ENCODE measurements at places on chromosomes 7 and 10. TPM values are rescaled to one million over a fixed set of nuclear protein-coding genes. Genes with fewer than 3 reads are reported as not detected.

DNA sequence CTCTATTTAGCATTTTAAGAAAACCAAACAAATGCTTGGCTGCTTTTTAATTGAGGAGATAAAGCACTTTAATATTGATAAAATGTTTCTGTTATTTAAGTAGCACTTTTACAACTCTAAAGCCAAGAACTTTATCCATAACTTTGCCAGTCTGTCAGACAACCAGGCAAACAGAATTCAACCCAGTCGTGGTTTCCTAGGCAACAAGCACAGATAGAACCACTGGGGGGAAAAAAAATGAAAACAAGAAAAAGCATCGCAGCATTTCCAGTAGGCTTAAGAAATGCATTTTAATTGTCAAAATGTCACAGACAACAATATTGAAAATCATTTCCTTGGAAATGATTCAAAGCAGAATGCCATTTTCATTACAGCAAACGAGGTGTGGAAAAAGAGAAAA is 323.4 kb downstream of the PARD3 start:
- H3K36me3 ChIP-seq, result no peaks in the 10 kb centered on the region
- no peak overlapping the region for H3K27ac ChIP-seq
- no peaks in the 10 kb centered on the region for H3K4me1 ChIP-seq
- DNase-seq, result no peak

GRCh38 chr10:24153537-24153936 is 55.4 kb upstream of the KIAA1217 start:
- H3K27me3 ChIP-seq, result no peaks in the 10 kb centered on the region
- H3K36me3 ChIP-seq, result no peaks in the 10 kb centered on the region
- no peak for DNase-seq

DNA sequence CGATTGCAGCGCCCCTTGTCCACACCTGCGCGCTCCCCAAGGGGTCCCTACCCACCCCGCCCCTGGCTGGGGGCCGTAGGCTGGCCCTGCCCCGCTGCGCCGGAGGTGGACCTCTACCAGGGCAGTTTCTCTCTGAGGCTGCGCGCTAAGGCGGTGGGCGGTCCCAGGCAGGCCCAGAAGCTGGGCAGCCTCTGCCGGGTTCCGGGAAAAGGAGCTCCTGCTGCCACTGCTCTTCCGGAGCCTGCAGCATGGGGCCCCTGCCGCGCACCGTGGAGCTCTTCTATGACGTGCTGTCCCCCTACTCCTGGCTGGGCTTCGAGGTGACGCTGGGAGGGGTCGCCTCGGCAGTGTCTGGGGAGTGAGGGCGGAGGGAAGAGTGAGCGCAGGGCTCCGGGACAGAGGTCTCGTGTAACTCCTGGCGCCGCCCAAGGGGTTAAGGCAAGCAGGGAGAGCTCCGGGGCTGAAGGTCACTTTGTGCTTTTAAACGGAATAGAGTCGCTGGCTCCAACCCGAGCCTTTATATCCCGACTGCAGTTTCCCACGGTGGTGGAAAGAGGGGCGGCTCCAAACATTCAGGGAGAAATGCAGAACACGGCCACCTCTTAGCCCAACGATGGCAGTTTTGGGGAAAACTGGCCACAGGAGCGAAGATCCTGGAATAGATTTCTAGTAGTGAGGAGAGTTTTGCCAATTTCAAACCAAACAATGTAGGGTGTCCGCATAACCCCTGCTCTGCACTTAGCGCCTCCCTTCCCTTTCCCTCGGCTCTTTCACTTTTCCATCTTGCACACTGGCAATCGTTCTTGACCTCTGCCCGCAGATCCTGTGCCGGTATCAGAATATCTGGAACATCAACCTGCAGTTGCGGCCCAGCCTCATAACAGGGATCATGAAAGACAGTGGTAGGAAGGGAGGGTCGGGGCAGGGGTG is at the start of gene GSTK1:
TSS of gene GSTK1 (plus strand) at position 176 of the 930 bp plus-strand sequence. CDS start at position 249, 73 bp downstream.
- no peaks in the 10 kb centered on the region for H3K27me3 ChIP-seq
- H3K27ac ChIP-seq, result peak within 1 kb of the TSS; percentile 87
- peak within 1 kb of the TSS; percentile 67 for H3K4me3 ChIP-seq
- H3K4me1 ChIP-seq, result peaks cover 8% of the 10 kb centered on the region
- DNase-seq, result peak; percentile 82

GRCh38 chr10:77188521-77188920 is 449.1 kb downstream of the KCNMA1 start:
- no peaks in the 10 kb centered on the region for H3K36me3 ChIP-seq
- H3K27ac ChIP-seq, result no peak overlapping the region

DNA sequence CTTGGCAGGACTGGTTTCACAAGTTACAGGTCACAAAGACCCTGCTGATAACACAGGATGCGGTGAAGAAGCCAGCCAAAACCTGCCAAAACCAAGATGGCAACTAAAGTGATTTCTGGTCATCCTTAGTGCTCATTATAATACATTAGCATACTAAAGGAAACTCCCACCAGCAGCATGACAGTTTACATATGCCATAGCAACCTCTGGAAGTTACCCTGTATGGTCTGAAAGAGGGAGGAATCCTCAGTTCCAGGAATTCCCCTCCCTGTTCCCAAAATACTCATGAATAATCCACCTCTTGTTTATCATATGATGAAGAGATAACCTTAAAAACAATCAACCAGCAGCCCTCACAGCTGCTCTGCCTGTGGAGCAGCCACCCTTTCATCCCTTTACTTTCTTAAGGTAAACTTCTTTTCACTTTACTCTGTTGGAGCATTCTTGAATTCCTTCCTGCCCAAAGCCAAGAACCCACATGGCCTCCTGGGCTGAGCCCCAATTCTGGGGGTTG is 21.9 kb downstream of the DPY19L1 start:
- no peaks in the 10 kb centered on the region for H3K36me3 ChIP-seq
- DNase-seq, result no peak
- H3K27me3 ChIP-seq, result no peaks in the 10 kb centered on the region
- H3K27ac ChIP-seq, result no peak overlapping the region
- H3K4me1 ChIP-seq, result no peaks in the 10 kb centered on the region

GRCh38 chr7:50921114-50921813 is 138.6 kb upstream of the GRB10 start:
- no peaks in the 10 kb centered on the region for H3K27me3 ChIP-seq
- H3K4me1 ChIP-seq, result no peaks in the 10 kb centered on the region
- DNase-seq, result no peak
- H3K4me3 ChIP-seq, result no peak overlapping the region

GRCh38 chr10:97673736-97674525 is 13.1 kb downstream of the AVPI1 start:
- no peaks in the 10 kb centered on the region for H3K27me3 ChIP-seq
- no peaks in the 10 kb centered on the region for H3K4me1 ChIP-seq
- DNase-seq, result no peak
- no peak overlapping the region for H3K27ac ChIP-seq
- H3K4me3 ChIP-seq, result no peak overlapping the region

- DNase-seq, result no peak
- peak overlapping the region; percentile 77 for H3K4me3 ChIP-seq
- H3K27me3 ChIP-seq, result no peaks in the 10 kb centered on the region
- no peaks in the 10 kb centered on the region for H3K36me3 ChIP-seq
Observed at GRCh38 chr10:104336821-104337467, 1.3 kb downstream of the ITPRIP start.

DNA sequence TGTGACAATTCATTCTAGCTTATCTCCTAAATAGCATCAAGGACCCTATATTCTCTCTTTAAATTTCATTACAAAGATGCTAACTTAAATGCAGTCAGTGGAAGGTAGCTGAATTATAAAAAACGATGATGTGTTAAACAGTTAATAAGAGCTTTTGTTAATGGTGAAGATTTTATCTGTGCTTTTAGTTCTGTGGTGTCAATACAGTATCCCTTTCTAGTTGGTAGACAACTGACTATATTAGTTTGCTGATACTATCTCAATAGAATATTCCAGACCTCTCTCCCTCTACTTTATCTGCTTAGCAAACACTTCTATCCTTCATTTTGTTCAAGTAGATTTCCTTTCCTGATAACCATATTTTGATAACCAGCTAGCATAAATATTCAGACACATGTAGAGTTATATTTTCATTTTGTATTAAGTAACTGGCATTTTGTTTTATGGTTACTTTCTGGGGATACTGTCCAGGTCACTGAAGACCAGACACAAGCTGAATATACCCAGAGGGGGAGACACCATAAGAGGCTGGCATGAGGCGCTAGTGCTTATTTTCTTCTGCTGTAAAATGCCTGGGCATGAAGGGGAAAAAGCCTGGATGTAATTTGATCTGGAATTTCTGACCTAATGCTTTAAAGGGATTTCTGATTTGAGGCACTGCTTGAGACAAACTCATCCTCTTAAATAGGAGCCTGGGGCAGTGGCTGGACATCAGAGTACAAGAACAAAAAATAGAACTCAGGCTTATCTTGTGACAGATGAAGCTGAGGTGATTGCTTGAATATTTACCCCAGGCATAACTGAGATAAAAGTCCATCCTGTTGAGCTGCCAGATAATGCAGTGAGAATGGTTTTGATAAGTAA is 197.5 kb downstream of the MALRD1 start:
- no peak overlapping the region for H3K4me3 ChIP-seq
- no peaks in the 10 kb centered on the region for H3K36me3 ChIP-seq
- no peaks in the 10 kb centered on the region for H3K4me1 ChIP-seq
- DNase-seq, result no peak
- H3K27ac ChIP-seq, result no peak overlapping the region
- H3K27me3 ChIP-seq, result no peaks in the 10 kb centered on the region

- H3K4me1 ChIP-seq, result no peaks in the 10 kb centered on the region
- H3K4me3 ChIP-seq, result no peak overlapping the region
- no peaks in the 10 kb centered on the region for H3K36me3 ChIP-seq
- H3K27me3 ChIP-seq, result no peaks in the 10 kb centered on the region
- DNase-seq, result no peak
- H3K27ac ChIP-seq, result no peak overlapping the region
Observed at GRCh38 chr7:70076325-70076724, 478.1 kb downstream of the AUTS2 start.

DNA sequence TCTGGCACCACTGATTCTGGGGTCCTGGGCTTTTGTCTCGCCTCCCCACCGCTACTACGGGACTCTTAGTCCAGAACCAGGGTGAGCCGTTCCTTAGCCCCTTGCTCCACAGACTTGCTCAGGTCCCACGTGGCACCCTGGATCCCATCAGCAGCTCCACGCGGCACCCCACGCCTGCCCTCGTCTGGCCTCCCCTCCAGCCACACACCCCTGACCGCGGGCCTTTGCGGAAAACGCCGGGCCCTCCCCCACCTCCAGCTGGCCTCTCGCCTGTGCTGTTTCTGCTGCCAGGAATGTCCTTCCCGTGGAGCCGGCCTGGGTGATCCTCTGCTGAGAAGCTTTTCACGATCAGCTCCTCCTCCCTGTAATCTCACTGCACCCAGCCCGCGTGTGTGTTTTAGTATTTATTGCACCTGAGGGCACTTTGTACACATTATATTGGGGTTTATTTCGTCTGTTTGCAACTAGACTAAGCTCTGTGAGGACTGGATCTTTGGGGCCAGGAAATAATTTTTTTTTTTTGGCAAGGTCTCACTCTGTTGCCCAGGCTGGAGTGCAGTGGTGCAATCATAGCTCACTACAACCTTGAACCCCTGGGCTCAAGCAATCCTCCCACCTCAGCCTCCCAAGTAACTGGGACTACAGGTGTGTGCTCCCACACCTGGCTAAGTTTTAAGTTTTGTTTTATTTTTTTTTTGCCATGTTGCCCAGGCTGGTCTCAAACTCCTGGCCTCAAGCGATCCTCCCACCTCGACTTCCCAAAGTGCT is 10.5 kb upstream of the TTYH3 start:
- H3K4me1 ChIP-seq, result no peaks in the 10 kb centered on the region
- DNase-seq, result no peak
- no peaks in the 10 kb centered on the region for H3K27me3 ChIP-seq
- no peak overlapping the region for H3K4me3 ChIP-seq
- no peak overlapping the region for H3K27ac ChIP-seq

- no peak for DNase-seq
- no peak overlapping the region for H3K27ac ChIP-seq
- no peaks in the 10 kb centered on the region for H3K36me3 ChIP-seq
- H3K4me3 ChIP-seq, result no peak overlapping the region
- no peaks in the 10 kb centered on the region for H3K4me1 ChIP-seq
Observed at GRCh38 chr7:151503902-151504714, 15.6 kb downstream of the RHEB start.

GRCh38 chr10:84820120-84820519 is 491.7 kb downstream of the CCSER2 start:
- no peak overlapping the region for H3K27ac ChIP-seq
- no peaks in the 10 kb centered on the region for H3K36me3 ChIP-seq
- DNase-seq, result no peak
- H3K4me3 ChIP-seq, result no peak overlapping the region

GRCh38 chr10:78961760-78962159 is 107.0 kb upstream of the ZMIZ1 start:
- DNase-seq, result no peak
- H3K4me1 ChIP-seq, result peaks cover 13% of the 10 kb centered on the region
- no peaks in the 10 kb centered on the region for H3K27me3 ChIP-seq

GRCh38 chr10:44749151-44749550 is 162.0 kb upstream of the TMEM72 start:
- no peak for DNase-seq
- no peaks in the 10 kb centered on the region for H3K4me1 ChIP-seq
- H3K36me3 ChIP-seq, result no peaks in the 10 kb centered on the region

DNA sequence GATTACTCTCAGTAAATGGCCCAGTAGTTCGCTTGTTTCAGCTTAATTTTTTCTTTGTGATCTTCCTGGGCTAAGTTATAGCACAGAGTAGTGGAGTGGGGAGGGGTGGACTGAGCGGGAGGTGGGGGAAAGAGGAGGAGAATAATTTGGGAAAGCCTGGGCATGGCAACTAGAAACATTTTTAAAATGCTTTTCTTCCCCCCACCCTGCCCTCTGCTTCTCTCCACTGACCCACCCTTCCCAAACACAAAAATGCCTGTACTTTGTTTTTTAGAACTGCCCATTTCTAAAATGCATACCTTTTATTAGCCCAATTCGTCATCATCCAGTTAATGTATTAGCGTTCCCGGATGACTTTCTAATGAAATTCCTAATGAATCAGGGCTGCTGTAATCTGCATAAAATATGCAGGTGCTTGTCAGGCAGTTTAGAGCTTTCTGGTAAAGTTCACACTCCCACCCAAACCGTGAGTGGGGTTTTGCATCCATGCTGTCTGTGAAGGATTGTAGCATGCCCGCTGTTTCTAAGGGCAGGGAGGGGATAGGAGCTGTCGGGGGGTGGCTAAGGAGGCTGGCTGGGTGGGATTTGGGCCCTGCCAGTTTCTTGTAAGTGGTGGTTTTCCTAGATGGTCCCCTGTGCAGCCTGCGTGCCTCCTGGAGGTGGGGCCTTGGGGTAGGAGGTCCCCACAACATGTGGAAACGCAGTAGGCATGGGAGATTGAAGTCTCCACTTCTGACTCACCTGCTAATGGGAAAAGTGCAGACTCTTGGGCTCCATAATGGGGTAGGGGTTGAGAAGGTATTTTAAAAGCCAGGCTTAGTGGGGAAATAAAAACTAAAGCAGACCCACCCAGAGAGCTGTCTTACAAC is 190.3 kb downstream of the TCF7L2 start:
- no peaks in the 10 kb centered on the region for H3K4me1 ChIP-seq
- H3K4me3 ChIP-seq, result no peak overlapping the region
- no peaks in the 10 kb centered on the region for H3K27me3 ChIP-seq
- no peak for DNase-seq
- no peak overlapping the region for H3K27ac ChIP-seq

RPEL1 gene
- total RNA-seq, result 0.88 TPM

CALML5 gene
- not detected for total RNA-seq

ZNF736 gene
- total RNA-seq, result 10.6 TPM

DDX56 gene
- 67.8 TPM for total RNA-seq

SEMA3C gene
- 35.7 TPM for total RNA-seq

FAM221A gene
- total RNA-seq, result 5.8 TPM

FGL2 gene
- 25.7 TPM for total RNA-seq

MMP21 gene
- total RNA-seq, result not detected

CFAP70 gene
- total RNA-seq, result 2.1 TPM

FAM25C gene
- not detected for total RNA-seq

WNT8B gene
- not detected for total RNA-seq

NCAPG2 gene
- 3.9 TPM for total RNA-seq
